ENCODE measurements at places on chromosomes 3 and 15.
A peak's percentile ranks its signal among the peaks of the same experiment; 100 is the strongest.

DNA sequence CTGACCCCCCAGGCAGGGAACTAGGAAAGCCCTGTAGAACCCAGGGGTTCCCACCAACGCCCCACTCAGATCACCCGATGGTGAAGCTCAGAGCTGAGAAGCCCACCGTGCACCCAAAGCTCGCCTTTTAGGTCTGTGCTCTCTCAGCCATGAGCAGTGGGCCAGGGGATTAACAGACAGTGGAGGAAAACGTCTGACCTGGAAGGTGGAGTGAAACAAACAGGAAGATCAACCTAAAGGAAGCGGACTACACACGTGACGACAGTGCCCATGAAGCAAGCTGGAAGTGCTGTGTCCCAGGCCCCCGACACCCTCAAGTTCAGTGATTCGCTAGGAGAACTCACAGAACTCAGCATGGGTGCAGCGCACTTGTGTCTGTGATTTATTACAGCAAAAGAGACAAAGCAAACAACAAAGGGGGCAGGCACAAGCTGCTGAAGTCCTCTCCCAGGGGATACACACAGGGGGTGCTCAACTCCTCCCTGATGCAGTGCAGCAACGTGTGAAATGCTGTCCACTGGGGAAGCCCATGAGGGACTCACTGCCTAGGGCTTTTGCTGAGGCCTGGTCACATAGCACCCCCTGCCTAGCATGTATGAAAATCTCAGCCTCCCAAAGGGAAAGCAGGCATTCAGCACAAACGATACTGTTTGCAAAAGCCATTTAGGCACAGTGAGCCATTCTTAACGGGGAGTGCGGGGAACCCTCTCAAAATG lies 43.5 kb downstream of the CFAP92 start:
- DNase-seq = peak; percentile 24

- peak; percentile 87 for DNase-seq
Measured at GRCh38 chr15:38176155-38176554, 76.5 kb upstream of the SPRED1 start.

DNA sequence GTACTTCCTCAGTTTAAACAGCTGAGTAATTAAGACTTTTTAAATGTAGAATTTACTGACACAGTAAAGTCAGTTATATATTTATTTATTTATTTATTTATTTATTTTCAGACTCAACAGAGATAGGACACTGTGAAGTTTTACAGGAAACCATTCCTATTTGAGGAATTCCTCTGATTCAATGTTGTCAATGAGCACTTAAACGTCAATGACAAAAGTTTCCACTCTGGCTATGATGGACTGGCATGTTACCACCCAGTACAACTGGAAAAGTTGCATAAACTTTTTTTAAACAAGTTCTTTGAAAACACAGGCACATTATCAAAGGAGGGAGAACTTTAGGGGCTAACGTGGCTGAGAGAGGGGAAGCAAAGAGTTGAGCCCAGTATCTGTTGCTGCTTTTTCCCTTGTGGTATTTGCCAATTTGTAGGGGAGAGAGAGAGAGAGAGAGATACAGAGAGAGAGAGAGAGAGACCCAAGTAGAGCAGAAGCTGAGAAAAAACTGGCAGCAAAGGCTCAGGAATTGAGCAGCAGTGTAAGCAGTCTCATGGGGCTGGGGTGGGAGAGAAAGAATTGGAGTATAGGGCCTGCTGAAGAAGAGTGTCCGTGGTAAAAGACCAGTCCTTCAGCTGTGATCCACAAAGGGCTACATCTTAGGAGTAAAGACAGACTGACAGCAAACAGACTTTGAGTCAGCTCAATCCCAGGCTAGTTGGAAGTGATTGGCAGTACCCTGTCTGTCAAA lies 18.3 kb upstream of the ACTC1 start:
- DNase-seq = no peak

DNA sequence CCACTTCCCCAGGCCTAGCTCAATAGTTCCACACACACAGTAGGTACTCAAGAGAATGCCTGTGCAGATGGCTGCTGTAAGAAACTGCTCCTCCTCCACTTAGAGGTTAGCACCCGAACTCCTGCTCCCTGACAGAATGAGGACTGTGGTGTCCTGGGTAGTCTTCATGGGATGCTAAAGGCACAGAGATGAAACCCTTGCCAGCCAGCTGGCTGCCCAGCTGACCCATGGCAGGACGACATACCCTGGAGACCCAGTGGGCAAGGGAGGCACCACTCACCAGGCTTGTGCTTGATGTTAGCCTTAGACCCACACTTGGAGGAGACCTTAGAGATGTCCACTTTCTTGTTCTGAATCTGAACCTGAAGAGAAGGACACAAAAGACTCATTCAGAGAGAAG lies 54.2 kb downstream of the DHX30 start:
- DNase-seq = no peak

- DNase-seq = peak; percentile 18
Measured at GRCh38 chr15:69031013-69032001, 16.8 kb downstream of the NOX5 start.

GRCh38 chr3:123272547-123272946 lies 70.8 kb downstream of the SEC22A start:
- DNase-seq = peak; percentile 6
